Natural killer cell treated with Interleukin-12 subunit alpha and Interleukin-12 subunit beta and Interleukin-15 and Interleukin-18, amount 100 ng/mL, for 72 hours (primary cell): ENCODE measurements at places on chromosomes 5 and 9. TPM values are rescaled to one million over a fixed set of nuclear protein-coding genes. Genes with fewer than 3 reads are reported as not detected.
A peak's percentile ranks its signal among the peaks of the same experiment; 100 is the strongest.

RASEF gene
- not detected for total RNA-seq

SLC6A3 gene
- not detected for total RNA-seq

FCN2 gene
- total RNA-seq, result not detected

TGFBI gene
- total RNA-seq, result not detected

- H3K4me1 ChIP-seq, result no peaks in the 10 kb centered on the region
- peaks cover 6% of the 10 kb centered on the region for H3K27me3 ChIP-seq
- no peak overlapping the region for H3K27ac ChIP-seq
- H3K36me3 ChIP-seq, result no peaks in the 10 kb centered on the region
- DNase-seq, result no peak
Observed at GRCh38 chr9:134205672-134206310, 41.4 kb upstream of the RNU6ATAC start.

GRCh38 chr9:128921881-128922763, 1.3 kb downstream of the PHYHD1 start:
- peaks cover 15% of the 10 kb centered on the region for H3K4me1 ChIP-seq
- H3K27ac ChIP-seq, result peak overlapping the region; percentile 21
- H3K4me3 ChIP-seq, result peak overlapping the region; percentile 48
- no peaks in the 10 kb centered on the region for H3K36me3 ChIP-seq

DNA sequence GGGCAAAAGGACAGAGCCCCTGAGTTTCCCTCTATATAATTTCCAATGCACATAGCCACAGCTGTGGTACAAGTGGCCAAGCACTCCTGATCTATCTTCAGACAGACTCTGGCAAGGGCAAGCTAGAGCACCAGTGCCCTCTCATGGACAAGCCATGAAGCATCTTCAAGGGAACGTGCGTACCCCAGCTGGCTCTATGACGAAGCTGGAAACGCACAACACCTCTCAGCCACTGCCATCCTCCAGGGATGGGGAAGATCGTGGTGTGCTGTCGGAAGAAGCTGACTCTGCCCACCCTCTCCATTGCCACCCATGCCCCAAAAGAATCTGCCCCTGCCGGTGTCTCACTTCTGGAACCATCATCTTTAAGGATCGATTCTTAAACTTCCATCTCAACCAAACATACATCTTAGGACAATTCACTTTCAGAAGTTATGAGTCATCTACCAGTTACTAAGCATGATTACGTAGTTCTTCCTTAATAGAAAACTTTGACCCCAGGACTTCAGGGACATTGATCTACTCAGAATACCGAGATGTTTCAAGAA, 482.9 kb downstream of the AGTPBP1 start:
- peaks cover 7% of the 10 kb centered on the region for H3K36me3 ChIP-seq
- no peak for DNase-seq
- H3K4me1 ChIP-seq, result peaks cover 7% of the 10 kb centered on the region
- no peak overlapping the region for H3K27ac ChIP-seq
- H3K4me3 ChIP-seq, result no peak overlapping the region

GRCh38 chr9:131405428-131405827, 11.5 kb downstream of the PRRC2B start:
- H3K4me1 ChIP-seq, result peaks cover 81% of the 10 kb centered on the region
- no peaks in the 10 kb centered on the region for H3K36me3 ChIP-seq
- peak overlapping the region; percentile 85 for H3K4me3 ChIP-seq

GRCh38 chr9:76136986-76137385, 246.5 kb downstream of the PCSK5 start:
- H3K4me1 ChIP-seq, result peaks cover 14% of the 10 kb centered on the region
- no peak for DNase-seq
- no peaks in the 10 kb centered on the region for H3K27me3 ChIP-seq
- H3K27ac ChIP-seq, result no peak overlapping the region
- no peak overlapping the region for H3K4me3 ChIP-seq
- no peaks in the 10 kb centered on the region for H3K36me3 ChIP-seq

- DNase-seq, result no peak
- peak overlapping the region; percentile 85 for H3K27ac ChIP-seq
- peaks cover 46% of the 10 kb centered on the region for H3K36me3 ChIP-seq
- H3K4me3 ChIP-seq, result no peak overlapping the region
Observed at GRCh38 chr5:143147902-143148301, 255.6 kb downstream of the NR3C1 start.

DNA sequence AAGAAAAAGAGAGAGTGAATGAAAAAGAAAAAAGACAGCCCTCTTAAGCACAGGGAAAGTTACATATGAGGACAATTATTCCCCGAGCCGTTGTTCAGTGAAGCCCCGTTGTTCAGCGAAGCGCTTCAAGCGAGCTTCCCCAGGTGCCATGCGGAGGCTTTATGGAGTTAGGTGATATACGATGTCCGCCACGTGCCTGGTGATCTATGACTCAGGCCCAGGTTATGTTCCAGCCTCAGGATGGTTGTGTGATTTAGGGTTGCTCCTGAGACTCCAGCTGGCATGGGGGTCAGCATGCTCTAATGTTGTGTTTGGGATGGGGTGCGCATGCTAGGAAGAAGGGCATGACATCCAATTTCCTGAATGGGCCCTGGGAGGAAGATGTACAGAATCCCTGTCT, 365.6 kb downstream of the CDK5RAP2 start:
- no peaks in the 10 kb centered on the region for H3K4me1 ChIP-seq
- H3K4me3 ChIP-seq, result no peak overlapping the region
- peaks cover 14% of the 10 kb centered on the region for H3K27me3 ChIP-seq
- no peak for DNase-seq
- H3K27ac ChIP-seq, result no peak overlapping the region

DNA sequence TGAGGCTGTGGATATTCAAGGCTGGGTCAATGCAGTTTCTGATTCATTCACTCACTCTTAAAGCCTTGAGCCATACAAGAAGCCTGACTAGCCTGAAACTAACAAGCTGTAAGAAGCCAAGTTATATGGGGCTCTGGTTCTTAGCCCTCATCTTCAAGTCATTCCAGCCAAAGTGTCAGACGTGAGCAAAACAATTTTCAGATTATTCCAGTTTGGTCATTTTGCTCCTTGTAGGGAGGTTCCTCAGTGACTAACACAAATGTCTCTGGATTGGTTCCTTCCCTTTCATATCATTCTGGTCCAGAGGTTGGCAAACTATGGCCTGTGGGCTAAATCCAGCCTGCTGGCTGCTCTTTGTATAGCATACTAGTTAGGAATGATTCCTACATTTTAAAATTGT, 12.5 kb upstream of the SHOC1 start:
- H3K27ac ChIP-seq, result no peak overlapping the region
- peaks cover 32% of the 10 kb centered on the region for H3K27me3 ChIP-seq
- no peak for DNase-seq

GRCh38 chr5:20230010-20230409, 242.0 kb upstream of the CDH18 start:
- H3K4me1 ChIP-seq, result no peaks in the 10 kb centered on the region
- peaks cover 2% of the 10 kb centered on the region for H3K36me3 ChIP-seq
- no peak overlapping the region for H3K4me3 ChIP-seq

DNA sequence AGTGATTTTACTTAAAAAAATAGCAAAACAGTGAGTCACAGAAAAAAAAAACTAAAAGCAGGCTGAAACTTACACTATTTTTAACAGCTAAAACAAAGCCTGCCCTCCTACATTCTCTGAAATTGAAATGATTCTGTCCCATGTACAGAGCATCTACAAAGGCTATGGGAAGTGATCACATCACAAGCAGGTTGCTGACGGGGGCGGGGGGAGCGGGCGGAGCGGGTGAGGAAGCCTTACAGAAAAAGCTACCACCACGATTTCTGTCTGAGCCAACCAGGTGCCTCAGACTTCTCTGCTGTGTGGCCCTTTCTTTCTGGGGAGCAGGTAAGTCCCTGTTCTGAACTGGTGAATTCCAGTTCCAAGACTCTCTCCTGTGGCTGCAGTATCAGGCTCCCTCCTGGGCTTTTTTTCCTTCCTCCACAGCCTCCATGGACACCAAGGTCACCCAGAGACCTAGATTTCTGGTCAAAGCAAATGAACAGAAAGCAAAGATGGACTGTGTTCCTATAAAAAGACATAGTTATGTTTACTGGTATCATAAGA, 104.9 kb downstream of the ANKRD18B start:
- peaks cover 22% of the 10 kb centered on the region for H3K27me3 ChIP-seq
- no peaks in the 10 kb centered on the region for H3K36me3 ChIP-seq
- H3K27ac ChIP-seq, result no peak overlapping the region
- no peak overlapping the region for H3K4me3 ChIP-seq
